ENCODE measurements at places on chromosomes 6 and 20. TPM values are rescaled to one million over a fixed set of nuclear protein-coding genes. Genes with fewer than 3 reads are reported as not detected.

Gene GRM1
- total RNA-seq: not detected

GRCh38 chr6:56399250-56399671, 151.9 kb upstream of the COL21A1 start:
- peak; percentile 42 for DNase-seq

- peak; percentile 28 for DNase-seq
These were observed 59.6 kb downstream of the RWDD2A start for GRCh38 chr6:83252719-83253118.

DNA sequence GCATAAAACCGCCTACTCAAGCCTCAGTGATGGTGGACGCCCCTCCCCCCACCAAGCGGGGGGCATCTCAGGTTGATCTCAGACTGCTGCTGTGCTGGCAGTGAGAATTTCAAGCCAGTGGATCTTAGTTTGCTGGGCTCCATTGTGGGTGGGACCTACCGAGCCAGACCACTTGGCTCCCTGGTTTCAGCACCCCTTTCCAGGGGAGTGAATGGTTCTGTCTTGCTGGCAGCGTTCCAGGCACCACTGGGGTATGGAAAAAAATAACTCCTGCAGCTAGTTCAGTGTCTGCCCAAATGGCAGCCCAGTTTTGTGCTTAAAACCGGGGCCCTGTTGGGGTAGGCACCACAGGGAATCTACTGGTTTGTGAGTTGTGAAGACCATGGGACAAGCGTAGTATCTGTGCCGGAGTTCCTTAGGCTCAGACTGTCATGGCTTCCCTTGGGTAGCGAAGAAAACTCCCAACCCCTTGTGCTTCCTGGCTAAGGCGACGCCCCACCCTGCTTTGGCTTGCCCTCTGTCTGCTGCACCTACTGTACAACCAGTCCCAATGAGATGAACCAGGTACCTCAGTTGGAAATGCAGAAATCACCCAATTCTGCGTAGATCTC, 1334.5 kb upstream of the ADGRB3 start:
- no peak for DNase-seq

Gene CTCFL
- 0.06 TPM for total RNA-seq

Data from Daoy (cell line).